ENCODE measurements at places on chromosomes 2 and 18.

DNA sequence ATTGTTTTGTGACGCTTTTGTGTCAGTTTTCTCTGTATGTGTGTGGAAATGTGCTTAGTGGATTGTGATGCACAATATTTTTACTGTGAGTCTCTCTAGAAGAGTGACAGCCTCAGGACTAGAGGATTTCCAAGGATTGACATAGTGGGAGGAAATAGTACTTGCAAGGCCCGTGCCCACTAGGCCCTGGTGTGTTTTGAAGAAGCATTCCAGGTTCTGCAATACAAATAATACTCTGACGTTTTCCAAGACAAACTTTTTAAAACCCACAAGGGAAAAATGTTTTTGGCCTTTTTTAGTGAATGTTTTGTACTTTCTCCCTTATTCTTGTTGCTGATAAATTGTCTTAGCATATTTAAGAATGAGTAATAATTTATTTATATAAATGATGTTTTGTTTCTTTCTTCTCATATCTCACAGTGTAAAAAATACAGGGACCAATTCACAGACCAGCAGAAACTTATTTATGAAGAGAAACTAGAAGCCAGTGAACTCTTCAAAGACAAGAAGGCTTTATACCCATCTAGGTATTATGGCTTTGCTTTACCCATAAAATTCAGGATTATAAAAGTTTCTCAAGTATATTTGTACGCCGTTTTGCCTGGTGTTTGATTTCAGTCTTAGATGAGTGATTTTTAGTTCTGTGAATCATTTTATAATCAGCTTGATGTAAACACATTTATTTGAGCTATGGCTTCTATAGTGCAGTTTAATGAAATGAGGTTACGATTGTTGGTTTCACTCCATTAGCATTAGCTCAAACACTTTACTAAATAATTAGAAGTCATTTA lies 165.6 kb downstream of the MYO1B start:
- DNase-seq = no peak

DNA sequence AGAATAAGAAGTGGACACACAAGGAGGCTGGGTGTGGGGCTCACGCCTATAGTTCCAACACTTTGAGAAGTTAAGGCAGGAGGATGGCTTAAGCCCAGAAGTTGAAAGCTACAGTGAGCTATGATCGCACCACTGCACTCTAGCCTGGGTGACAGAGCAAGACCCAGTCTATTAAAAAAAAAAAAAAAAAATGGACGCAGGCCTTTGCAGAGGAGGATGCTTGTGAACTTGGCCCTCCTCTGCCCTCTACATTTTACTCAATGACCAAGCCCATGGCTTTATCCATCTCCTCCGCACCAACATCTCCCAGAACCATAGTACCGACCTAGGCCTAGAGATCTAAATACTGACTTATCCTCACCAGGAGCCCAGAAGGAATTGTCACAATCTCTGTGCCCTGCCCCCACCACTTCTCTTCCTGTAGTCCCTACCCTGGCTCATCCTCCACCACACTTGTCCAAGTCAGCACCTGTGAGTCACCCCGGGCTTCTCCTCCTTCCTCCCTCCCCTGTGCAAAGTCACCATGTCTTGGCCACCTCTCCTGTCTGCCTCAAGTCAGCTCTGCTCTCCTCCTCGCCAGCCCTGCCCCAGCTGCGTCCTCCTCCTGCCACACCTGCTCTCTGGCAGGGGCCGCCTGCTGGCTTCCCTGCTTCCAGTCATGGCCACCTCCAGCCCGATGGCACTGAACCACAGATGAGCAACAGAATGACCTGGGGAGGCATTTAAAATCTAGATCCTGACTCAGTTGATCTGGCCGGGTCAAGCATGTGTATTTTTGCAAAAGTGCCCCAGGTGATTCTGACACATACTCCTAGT lies 35.8 kb upstream of the ASPRV1 start:
- DNase-seq = peak; percentile 54

DNA sequence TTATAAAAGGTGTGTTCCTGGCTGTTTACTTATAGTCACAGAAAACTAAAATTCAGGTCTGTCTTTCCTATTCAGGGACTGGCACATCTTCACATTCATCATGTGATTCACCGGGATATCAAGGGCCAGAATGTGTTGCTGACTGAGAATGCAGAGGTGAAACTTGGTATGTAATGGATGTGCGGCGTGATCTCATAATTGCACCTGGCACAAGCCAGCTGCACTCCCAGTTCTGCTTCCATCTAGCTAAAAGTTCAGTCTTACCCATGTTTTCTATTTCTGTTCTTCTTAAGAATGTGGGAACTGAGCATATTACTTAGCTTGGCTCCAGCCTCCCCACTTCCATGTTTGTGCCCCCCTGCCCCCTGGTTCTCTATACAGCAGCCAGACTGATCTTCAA lies 131.9 kb downstream of the MAP4K4 start:
- no peak for DNase-seq

DNA sequence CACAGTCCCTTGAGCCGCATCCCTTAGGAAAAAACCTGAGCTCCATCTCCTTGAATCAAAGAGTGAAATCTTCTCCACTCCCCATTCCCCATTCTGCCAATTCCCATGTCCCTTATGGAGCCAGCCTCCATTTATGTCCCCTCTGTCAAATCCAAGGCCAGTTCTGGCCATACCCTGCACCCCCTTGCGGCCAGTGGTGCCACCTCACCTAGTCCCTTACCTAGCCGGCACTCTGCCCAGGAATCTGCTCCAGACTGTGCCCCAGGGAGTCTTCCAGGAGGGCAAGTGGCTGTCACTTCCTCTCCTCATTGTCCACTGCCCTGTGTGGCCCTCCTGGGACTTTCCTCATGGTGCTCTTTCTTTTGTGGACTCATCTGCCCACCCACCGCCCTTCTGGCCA lies 195.4 kb upstream of the RMP24 start:
- no peak for DNase-seq

DNA sequence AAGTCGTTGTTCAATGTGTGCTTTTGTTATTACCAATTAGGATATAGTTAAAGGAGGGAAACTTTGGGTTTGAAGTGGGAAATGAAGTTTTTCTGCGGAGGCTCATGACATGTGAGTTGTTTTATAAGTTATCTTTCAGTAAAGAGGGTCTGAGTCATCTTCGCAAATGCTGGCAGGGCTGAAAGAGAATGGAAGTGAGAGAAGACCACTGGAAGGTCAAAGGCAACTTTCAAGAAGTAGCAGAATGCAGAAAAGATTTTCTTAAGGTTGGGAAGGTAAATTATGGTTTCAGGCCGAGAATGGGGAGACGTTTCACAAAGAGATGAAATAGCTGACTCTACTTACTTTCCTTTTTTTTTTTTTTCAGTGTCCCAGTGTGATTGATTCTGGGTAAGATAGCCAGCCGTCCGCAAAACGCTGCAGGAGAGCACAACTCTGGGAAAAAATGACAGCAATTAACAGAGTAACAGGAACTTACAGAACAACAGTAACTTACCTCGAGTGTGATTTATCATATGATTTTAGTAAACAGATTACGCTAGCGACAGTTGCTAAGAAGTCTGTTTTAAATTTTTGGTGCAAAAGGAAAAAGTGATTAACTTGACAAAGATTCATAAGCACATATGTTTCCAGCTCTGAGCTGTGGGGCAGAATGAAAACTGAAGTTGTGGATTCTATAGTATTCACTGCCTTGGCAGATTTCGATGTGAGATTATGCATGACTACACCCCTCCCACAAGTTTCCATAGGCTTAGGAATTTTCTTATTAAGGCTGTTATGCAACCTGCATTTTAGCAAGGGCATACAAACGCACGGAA lies 46.8 kb upstream of the ACTR3 start:
- no peak for DNase-seq

DNA sequence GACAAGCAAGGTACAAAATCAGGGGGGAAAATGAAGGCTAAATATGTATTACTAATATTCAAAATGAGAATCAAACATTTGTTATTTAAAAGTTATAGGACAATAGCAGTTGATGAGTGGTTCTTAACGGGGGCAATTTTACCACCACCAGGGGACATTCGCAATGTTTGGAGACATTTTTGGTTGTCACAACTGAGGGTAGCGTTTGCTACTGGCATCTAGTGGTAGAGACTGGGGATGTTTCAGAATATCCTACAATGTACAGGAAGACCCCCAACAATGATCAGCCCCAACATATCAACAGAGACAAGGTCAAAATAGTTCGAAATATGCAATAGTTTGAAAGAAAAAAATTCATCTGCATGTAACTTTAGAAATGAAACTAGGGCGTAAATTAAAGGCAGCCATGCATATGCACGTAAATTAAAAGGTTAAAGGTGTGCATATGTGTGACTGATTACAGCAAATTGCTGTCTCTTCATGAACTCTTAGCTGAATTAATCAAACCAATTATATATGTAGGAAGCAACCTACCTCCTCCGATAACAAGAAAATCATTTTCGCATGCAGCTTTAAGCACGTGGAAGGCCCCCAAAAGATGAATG lies 61.2 kb upstream of the CUL3 start:
- no peak for DNase-seq

DNA sequence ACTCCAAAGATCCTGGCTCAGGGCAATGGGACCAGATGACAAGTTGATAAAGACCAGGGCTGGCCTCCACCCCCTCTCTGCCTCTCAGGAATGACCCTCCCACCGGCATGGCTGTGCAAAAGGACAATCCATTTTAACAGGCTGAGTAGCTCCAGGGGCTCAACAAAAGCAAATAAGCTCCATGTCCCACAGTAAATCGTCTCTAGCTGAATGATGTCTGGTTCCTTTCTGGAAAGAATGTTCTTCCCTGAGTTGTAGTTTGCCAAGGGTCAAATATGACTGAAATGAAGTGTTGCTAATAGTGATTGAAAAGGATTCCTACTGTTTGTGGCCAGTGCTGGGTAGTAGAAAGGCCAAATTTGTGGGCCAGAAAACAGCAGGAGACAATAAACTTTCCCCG lies 434.4 kb upstream of the ETAA1 start:
- DNase-seq = no peak

DNA sequence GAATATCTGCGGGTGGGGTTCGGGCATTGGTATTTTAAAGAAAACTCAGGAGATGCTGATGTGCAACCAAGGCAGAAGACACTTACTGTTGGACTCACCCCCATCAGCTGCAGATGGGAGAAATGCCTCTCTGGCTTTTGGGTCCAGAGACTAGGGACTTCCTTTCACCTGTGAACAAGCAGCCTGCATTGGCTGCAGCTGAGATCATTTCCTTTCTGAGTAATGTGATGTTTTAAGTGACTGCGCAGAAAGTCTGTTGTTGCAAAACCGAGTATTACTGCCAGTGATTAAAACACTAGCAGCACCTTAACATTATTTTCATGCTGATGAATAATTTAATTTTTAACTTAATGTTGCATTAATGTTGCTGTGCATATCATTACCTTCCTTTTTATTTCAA lies 143.0 kb downstream of the TSN start:
- DNase-seq = no peak

GRCh38 chr18:56516789-56517188 lies 121.6 kb downstream of the TXNL1 start:
- DNase-seq = no peak

GRCh38 chr2:24832521-24832920 lies 39.3 kb downstream of the CENPO start:
- no peak for DNase-seq

GRCh38 chr2:198282061-198282460 lies 477.7 kb downstream of the PLCL1 start:
- no peak for DNase-seq

DNA sequence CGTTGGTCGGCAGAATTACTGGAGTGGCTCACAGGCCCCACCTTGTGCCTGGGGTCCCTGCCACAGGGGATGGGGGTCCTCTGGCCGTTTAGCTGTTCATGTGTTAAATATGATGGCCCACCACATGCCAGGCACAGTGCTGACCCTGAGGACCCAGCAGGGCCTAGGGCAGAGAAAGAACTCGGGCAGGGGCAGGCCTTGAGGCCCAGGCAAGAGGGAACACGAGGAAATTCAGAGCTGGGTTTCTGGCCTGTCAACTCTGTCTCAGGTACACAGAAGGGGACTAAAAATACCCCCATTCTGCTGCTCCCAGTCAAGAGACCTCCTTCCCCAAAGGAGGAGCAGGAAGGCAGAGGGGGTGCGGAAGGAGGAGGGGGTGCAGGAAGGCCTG lies 66.2 kb downstream of the DNMT3A start:
- no peak for DNase-seq

DNA sequence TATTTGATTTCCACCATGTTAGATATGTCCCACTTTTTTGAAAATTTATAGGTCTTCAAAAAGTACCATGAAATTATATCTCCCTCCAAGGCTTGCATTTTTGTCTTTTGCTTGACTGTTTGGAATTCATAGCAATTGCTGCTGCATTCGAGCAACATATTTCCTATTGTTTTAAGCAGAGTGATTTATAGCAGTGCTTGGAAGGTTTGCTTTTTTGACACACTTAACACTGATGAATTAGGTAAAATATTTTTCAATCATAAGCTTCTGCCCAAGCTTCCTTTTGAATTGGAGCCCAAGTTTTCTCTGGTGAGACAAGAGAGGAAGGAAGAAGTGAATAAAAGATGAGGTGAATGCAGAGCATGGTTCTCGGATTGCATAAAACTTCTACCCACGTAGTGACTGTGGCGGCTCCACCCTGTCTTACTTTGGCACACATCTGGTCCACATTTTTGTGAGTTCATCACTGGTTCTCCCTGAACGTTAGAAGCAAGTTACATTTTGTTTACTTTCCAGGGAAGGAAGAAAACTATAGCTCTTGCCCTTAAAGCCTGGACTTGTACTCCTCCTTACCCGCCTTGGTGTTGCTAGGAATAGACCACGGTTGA lies 667.0 kb downstream of the TSN start:
- DNase-seq = no peak

GRCh38 chr2:127707890-127708648 lies 6.8 kb downstream of the SFT2D3 start:
- DNase-seq = no peak

DNA sequence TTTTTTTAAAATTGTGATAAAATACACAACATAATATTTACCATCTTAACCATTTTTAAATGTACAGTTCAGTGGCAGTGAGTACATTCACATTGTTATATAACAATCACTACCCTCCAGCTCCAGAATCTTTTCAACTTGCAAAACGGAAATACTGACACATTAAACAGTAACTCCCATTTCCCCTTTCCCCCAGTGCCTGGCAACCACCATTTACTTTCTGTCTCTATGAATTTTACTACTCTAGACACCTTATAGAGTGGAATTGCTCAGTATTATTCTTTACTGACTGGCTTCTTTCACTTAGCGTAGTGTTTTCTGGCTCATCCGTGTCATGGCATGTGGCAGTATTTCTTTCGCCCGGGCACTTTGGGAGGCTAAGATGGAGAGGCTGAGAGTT lies 32.6 kb downstream of the FASTKD2 start:
- DNase-seq = no peak

DNA sequence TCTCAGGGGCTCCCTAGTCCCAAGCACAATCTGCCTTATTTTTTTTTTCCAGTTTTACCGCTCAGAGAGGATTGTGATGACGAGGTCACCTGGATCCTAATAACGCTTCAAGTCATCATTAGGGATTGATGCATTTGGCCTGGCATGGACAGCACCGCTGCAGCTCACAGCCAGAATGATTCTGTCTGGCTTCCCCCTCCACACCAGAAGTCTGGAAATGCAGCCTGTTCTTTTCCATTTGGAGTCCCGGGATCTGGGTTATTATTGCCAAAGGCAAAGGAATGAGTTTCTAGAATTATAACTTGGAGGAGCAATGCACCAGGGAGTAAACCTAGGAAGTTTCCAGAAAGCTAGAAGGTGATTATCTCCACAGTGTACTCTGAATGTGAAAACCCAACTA lies 81.1 kb upstream of the TAF1B start:
- no peak for DNase-seq

Data from activated CD8-positive, alpha-beta memory T cell treated with anti-CD3 and anti-CD28 coated beads, Interleukin-2, amount 50 U/mL, for 48 hours (primary cell).